NCI-H460 (cell line): ENCODE measurements at places on chromosomes 5 and 9.

DNA sequence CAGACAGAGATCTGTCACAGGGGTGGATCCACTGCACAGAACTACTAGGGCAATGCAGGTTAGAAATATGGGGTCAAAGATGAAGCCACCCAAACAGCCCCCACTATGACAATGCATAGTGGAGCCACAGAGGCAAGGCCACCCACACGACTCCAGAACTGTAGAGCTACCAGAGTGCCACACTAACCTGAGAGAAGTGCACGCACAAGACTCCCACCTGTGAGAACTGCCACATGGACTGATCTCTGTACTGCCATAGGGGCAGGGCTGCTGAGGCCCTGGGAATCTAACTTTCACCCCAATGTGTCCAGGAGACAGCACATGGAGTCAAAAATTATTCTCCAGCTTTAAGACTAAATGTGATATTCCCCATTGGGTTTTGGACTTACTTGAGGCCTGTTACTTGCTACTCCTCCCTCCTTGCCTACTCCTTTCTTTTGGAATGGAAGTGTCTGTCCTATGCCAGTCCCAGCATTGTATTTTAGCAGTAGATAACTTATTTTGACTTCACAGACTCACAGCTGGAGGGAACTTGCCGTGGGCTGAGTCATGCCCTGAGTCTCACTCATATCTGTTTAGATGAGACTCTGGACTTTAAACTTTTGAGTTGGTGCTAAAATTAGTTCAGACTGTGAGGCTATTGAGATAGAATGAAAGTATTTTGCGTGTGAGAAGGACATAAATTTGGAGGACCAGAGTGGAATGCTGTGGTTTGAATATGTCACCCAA, 853.3 kb downstream of the MAT2B start:
- DNase-seq = no peak

GRCh38 chr9:91495450-91495849, 71.8 kb upstream of the NFIL3 start:
- DNase-seq = no peak

DNA sequence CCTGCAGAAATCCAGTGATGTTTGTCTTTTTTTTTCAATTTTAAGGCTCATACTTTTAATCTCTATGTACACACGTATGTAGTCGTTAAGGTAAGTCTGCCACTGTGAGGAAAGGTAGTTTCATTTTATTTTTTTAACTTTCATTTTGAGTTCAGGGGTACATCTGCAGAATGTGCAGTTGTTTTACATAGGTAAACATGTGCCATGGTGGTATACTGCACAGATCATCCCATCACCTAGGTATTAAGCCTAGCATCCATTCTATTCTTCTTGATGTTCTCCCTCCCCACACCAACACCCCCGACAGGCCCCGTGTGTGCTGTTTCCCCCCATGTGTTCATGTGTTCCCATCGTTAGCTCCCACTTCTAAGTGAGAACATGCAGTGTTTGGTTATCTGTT, 19.7 kb downstream of the MUSK start:
- DNase-seq = no peak

- no peak for DNase-seq
Measured at GRCh38 chr5:150626853-150627276, 13.6 kb upstream of the SYNPO start.

DNA sequence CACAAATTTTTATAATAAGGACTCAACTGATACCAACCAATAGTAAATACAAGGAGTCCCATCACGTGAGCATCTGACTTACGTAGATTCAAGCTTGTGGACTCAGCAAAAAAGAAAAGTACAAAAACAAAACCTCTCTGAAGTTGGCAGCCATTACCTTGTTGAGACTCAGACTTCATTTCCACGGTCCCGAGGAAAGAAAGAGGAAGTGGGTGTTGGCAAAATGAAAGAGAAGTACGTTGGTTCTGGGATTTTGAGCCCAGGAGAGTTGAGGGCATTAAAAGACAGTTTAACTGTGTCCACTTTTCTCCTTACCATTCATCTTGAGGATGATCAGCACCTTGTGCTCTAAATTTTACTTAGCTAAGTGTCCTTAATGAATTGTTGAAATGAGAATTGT, 26.7 kb downstream of the NCBP1 start:
- no peak for DNase-seq
